NCI-H1930 (cell line): ENCODE measurements at places on chromosomes 3 and 15.

GRCh38 chr3:185926445-185926844 lies 11.4 kb downstream of the TRA2B start:
- DNase-seq: no peak

DNA sequence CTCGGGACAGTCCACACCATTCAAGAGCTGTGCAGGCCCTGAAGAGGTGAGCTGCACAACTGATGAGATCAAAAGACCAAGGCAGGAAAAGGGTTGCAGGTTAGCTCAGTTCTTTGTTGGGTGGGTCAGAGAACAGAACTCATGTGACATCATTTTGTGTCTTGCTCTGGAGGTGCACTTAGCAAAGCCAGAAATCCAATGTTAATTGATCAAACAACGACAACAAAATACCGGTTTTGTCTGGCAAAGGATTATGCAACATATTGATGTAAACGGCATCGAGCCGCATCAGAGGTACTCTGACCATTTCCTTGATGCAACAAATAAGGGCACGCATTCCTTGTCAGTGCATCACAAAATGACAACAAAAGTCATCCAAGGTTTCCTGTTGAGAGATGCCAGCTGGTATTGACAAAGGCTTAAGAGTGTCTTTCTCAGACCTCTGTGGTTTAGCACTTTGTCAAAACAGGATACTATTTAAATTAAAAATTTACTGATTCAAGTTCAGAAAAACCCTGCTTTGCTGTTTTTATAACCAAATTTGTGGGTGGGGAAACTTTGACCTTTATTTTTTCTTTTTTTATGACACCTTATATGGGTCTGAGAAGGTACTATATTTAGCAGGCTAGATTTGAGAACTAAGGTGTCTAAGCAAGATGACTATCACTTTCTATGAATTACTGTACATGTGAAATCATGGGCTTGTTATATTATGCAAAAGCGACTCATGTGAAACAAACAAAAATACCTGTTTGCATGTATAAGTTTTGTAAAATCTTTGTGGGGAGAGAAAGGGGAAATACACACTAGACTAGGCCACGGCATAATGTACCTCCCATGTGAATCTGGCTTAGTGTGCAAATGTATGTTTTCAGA lies 496.1 kb downstream of the FOXP1 start:
- DNase-seq: no peak

DNA sequence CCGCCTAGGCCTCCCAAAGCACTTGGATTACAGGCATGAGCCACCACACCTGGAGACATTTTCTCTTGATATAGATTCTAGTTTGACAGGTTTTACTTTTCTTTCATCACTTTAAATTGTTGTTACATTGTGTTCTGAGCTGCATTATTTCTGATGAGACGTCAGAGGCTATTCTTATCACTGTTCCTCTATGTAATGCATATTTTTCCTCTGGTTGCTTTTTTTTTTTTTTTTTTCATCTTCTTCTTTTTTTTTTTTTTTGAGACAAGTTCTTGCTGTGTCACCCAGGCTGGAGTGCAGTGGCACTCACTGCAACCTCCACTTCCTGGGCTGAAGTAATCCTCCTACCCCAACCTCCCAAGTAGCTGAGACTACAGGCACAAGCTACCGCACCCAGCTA lies 41.2 kb downstream of the TRA2B start:
- no peak for DNase-seq

DNA sequence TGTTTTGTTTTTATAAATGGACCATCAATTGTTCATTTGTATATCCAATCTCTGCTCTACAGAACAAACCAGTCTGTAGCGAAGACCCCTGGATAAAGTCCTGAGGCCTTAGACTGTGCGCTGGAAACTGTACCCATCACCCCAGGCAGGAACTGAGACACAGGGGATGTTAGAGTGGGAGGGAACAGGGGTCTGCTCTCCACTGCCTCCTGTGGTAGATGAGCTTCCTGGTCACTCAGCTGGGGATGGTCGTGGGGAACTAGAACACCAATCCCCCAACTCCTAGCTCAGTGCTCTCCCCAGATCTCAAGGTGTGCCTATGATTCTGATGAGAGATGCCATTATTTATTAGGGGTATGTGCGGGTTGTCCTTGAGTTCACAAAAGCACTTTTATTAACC lies 340.2 kb upstream of the IGF1R start:
- DNase-seq: no peak

DNA sequence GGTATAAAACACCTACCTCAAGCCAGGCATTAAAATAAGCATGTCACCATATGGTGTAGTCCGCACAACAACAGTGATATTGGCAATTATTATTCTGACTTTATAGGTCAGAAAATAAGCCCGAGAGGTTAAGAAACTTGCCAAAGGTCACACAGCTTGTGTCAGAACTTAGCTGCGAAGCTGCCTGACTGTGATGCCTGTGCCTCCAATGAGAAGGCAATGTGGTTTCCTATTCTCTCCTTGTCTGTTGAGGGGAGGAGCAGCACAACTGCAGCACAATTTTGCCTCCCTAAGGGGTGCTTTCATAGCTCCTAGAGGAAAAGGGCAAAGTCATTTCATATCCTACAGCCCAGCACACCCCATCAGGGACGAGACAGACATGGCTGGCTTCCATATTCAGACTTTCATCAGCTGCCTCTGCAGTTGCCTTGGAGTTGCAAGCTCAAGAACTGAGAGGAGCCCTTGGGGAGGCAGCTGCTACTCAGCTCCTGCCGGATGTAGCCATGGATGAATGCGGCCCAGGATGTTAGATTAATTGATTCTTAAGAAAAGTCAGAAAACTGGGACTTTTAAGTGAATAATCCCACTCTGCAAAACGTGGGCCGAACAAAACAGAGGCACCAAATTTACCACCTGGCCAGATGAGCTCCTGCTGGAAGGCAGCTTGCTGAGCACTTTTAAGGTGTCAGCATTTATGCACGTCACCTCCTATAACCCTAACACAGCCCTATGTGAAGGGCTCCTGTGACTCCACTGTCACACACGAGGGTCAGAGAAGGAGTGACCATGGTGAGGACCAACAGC lies 38.5 kb downstream of the MYO5C start:
- DNase-seq: no peak

- no peak for DNase-seq
Observed at GRCh38 chr3:48410205-48411040, 19.5 kb downstream of the PLXNB1 start.

- no peak for DNase-seq
Observed at GRCh38 chr3:7929319-7929889, 572.2 kb upstream of the LMCD1 start.

- DNase-seq: no peak
Observed at GRCh38 chr3:33132019-33132360, 18.2 kb downstream of the CRTAP start.

GRCh38 chr3:33099109-33099645 lies 2.2 kb upstream of the GLB1 start:
- no peak for DNase-seq

GRCh38 chr3:33918126-33918756 lies 119.8 kb downstream of the PDCD6IP start:
- DNase-seq: no peak

GRCh38 chr3:113255100-113255853 lies 43.9 kb downstream of the BOC start:
- no peak for DNase-seq

DNA sequence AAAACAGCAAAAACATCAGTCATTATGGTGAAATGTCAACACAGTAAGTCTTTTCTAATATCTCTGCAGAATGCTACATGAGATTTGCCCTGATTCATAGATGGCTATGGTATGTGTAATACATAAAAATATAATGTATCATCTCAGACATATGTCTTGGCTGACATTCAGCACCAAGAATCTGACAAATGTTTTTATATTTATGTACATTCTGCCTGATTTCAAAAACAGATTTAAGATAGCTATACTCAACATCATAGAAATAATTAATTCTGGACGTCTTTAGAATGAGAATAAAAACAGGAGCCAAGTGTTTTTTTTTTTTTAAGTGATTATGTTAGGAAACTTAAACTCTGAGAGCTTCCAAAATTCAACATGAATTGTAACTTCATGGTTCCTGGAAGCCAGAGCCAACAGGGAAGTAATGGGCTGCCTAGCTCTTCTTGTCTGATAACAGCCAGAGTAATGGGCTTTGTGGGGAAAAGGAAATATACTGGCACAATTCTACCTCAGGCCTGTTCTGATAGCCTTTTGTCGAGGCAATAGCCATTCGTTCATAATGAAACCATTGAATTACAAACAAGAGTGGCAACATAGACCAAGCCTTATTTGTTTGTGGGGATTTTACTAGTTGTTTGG lies 184.4 kb downstream of the VGLL4 start:
- no peak for DNase-seq

DNA sequence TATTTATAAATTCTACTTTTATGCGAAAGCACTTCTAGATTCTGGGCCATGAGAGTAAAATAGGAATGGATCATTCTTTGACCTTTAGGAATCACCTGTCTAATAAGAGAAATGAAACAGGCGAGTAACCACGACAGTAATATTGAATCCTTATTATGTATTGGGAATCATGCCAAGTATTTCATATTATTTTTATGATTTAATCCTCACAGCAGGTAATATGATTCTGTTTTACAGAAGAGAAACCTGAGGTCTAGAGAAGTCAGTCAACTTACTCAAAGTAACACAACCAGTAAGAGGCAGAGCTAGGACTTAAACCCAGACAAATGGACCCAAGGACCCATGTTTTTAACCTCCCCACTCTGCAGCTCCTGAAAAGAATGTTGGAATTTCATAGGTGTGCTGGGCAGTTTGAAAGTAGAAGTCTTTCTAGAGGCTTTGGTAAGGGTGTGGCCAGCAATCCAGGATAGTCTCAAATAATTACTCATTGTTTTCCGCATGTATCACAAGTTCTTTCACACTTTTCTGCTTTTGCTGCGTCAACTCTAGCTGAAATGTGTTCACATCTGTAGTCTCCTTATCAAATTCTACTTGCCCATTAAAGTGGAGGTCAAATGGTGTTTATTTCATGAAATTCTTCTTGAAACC lies 181.7 kb downstream of the TPRG1 start:
- no peak for DNase-seq

GRCh38 chr3:33658039-33658438 lies 60.0 kb downstream of the CLASP2 start:
- DNase-seq: no peak

DNA sequence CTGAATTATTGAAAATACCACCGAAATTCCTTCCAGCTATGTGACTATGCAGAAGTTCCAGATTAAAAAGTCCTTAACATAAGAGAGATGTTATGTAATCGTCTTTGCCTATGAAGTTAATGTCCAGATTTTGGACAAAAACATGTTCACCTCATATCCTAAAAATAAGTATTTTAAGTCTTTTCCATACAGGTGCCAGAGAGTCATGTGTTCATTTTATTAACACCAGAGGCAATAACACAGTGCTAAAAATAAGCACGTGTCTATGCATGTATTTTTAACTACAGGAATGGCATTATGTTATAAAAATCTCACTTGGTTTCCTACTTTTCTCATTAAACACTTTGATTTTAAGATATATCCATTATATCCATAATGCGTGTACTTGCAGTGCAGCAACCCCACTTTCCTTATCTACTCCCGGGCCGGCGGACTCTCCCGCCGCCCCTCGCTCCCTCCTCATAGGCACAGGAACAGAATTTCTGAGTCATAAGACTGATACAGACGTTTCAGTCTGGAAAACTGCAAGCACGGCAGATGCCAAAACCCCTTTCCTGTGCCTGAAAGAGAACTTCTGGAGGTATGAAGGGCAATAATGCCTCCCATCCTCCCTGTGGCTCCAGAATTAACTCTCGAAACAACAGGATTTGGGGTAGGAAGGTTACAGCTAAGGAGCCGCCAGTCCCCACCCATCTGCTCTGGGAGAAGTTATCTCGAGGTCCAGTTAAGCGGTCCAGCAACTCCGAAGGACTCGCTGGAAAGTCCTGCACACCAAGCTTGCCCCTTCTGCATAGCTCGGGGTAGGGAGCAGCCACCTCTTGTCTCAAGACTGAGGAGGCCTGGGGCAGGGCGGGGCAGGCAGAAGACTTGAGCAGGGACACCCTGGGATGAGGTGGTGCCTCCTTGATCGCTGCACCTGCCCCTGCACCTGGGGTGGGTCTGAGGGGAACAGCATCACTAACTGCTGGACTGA lies 22.3 kb upstream of the PSTPIP1 start:
- no peak for DNase-seq

GRCh38 chr3:183117056-183117455 lies 17.8 kb upstream of the MCCC1 start:
- DNase-seq: no peak

- DNase-seq: no peak
Observed at GRCh38 chr15:35540021-35540420, 5.9 kb downstream of the DPH6 start.

DNA sequence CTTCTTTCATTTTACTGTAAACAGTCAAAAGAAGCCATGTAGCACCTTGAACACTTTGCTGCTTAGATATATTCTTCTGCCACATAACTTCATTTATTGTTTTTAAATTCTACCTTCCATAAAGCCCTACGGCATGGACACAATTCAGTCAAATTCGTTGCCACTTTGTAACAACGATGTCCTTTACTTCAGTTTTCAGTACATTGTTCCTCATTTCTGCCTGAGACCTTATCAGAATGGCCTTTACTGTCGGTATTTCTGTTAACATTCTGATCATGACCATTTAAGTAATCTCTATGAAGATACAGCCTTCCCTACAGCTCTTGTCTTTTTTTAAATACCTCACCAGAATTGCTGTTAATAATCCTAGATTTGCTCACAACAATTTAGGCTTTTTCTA lies 466.9 kb downstream of the NAALADL2 start:
- no peak for DNase-seq

DNA sequence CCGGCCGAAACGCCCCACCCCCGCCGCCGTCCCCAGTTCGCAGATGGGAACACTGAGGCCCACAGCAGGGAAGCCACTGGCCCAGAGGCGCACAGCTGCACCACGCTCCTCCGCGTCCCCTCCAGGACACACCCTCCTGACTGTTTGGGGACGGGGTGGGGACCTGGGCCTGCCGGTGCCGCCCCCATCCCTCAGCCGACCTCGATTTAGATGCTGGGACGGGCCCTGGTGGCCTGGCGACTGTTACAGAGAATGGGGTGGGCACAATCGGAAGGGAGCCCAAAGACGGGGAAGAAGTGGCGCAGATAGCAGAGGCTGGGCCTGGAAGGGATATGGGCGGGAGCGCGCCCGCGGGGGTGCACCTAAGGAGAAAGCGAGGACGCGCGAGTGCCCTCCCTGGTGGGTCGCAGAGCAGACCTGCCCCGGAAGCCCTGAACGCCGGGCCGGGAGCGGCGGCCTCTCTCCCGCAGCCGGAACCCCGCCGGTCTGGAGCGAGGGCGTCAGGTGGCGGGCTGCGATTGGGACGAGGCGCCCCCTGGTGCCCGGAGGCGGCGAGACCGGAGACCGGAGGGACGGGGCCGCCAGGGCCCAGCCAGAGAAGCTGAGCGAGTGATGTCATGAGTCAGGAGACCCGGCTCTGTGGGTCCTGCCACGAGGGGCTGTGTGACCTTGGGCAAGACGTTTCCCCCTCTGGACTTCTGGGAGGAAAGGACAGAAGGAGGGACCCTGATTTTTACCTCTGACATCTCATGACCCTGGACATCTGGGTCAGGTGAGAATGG lies 78.4 kb downstream of the IQSEC1 start:
- peak; percentile 69 for DNase-seq

- no peak for DNase-seq
Observed at GRCh38 chr3:193665370-193665989, 72.5 kb downstream of the OPA1 start.

GRCh38 chr3:105365081-105365390 lies 1.7 kb upstream of the ALCAM start:
- DNase-seq: no peak
